ENCODE measurements at places on chromosomes 7 and 10.

- DNase-seq, result no peak
Measured at GRCh38 chr7:152522571-152523067, 86.8 kb upstream of the KMT2C start.

- DNase-seq, result no peak
Measured at GRCh38 chr7:46811529-46811928, 770.4 kb downstream of the TNS3 start.

DNA sequence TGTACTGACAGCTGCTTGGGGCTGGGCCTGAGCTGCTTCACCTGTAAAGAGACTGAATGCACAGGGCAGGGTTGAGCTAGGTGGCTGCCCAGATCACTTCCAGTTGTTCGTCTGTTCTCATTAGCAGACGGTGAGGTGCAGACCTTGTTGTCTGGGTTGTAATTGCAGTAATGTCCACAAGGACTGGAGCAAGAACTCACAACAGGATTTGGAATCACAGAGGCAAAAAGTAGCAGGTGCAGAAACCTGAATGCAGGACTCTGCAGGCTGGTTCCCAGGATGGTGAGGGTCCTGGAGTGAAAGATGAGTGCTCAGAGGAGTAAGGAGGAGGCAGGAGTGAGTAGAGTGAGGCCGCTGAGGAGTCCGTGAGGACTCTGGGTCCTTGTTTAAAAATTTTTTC is 9.2 kb downstream of the ZSCAN25 start:
- DNase-seq, result no peak

DNA sequence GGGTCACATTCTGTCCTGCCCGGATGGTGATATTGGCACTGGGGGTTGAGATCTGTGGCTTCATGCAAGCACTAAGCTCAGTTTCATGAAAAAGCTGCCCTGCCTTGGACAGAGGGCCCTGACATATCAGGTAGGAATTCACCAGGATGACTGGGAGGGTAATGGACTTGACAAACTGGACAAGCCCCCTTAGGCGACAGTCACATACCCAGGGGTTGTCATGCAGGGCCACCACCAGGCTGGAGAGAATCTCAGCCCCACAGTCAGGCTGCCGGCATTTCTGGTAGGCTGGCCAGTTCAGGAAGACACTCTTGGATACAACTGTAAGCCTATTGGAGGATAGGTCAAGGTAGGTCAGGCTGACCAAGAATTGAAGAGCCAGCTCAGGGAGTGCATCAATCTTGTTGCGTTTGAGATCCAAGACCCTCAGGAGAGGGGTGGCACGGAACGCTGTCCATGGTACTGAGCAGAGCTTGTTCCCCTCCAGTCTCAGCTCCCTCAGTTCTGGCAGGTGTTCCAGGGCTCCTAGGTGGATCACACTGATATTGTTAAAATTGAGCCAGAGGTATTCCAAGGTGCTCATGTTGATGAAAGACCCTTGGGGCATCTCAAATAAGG is 824 bp downstream of the LRIT2 start:
- no peak for DNase-seq

- DNase-seq, result no peak
Measured at GRCh38 chr7:38883706-38884105, 25.3 kb downstream of the VPS41 start.

- no peak for DNase-seq
Measured at GRCh38 chr10:35607475-35608327, 2.6 kb downstream of the GJD4 start.

- DNase-seq, result no peak
Measured at GRCh38 chr10:116268976-116269375, 4.0 kb downstream of the GFRA1 start.

GRCh38 chr10:773562-774161 is 84.2 kb upstream of the DIP2C start:
- no peak for DNase-seq

DNA sequence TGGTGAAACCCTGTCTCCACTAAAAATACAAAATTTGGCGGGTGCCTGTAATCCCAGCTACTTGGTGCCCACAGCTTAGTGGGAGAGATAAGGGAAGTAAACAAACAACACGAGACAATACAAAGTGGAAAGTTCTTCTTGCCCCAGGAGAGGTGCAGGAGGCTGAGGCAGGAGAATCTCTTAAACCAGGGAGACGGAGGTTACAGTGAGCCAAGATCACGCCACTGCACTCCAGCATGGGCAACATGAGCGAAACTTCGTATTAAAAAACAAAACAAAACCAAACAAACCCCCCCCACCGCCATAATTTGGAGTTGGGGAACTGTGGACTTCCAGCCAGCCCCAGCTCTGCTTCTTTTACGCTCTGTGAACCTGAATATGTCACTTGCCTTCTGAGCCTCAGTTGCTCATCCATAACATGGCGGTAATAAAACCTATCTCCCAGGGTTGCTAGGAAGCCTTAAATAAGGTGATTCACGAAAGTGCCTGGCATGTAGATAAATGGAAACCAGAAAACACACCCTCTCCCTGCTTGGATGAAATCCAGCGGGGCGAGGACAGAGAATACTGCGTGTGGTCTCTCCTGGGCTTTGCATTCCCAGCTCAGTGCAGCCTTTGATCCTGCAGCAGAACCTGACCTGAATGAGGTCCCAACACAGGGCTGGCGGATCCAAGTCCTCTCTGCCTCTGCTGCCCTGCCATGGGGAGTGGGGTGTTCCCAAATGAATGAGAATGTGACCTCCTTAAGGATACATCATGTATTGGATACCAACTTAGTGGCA is 10.2 kb downstream of the MLXIPL start:
- DNase-seq, result no peak

- no peak for DNase-seq
Measured at GRCh38 chr10:42783181-42783549, 570 bp downstream of the BMS1 start.

DNA sequence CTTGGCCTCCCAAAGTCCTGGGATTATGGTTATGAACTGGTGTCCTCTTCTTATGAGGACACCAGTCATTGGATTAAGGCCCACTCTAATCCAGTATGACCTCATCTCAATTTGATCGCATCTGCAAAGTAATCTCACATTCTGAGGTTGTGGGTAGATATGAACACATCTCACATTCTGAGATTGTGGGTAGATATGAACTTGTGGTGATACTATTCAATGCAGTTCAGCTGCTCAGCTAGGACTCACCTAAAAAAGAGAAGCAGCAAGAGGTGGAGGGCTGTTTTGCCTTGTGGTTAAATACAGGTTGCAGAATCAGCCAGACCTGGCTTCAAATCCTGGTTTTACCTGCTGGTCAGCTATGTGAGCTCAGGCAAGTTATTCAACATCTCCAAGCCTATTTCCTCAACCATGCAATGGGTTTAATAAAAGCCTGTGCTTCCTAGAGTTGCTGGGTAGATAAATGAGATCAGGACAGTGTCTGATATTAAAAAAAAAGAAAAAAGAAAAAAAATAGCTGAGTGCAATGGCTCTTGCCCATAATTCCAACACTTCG is 8.5 kb upstream of the BAG3 start:
- DNase-seq, result no peak
